RCC 7860 (cell line): ENCODE measurements at places on chromosomes 5 and 9.
A peak's percentile ranks its signal among the peaks of the same experiment; 100 is the strongest.

DNA sequence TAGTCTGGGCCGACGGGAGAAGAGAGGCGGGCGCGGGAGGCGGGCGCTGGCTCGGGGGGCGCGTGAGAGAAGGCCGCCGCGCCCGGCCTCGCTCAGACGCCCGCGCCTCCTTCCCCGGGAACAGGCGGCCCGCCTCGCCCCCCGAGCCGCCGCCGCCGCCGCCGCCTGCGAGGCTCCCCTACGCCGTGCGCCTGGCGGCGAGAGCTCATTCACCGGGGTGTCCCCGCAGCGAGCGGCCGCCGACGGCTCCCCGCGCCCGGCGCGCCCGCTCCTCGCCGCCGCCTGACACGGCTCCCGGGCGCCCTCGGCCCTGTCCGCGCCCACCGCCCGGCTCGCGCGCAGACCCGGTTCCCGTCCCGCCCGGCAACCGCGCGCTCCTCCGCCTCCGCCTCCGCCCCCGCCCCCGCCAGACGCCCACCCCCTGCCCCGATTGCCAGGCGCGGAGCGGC, at the start of gene GNAQ:
Gene GNAQ (minus strand): TSS at position 368 of the 449 bp plus-strand sequence. CDS start 576 bp downstream, outside the sequence.
- no peak for DNase-seq

DNA sequence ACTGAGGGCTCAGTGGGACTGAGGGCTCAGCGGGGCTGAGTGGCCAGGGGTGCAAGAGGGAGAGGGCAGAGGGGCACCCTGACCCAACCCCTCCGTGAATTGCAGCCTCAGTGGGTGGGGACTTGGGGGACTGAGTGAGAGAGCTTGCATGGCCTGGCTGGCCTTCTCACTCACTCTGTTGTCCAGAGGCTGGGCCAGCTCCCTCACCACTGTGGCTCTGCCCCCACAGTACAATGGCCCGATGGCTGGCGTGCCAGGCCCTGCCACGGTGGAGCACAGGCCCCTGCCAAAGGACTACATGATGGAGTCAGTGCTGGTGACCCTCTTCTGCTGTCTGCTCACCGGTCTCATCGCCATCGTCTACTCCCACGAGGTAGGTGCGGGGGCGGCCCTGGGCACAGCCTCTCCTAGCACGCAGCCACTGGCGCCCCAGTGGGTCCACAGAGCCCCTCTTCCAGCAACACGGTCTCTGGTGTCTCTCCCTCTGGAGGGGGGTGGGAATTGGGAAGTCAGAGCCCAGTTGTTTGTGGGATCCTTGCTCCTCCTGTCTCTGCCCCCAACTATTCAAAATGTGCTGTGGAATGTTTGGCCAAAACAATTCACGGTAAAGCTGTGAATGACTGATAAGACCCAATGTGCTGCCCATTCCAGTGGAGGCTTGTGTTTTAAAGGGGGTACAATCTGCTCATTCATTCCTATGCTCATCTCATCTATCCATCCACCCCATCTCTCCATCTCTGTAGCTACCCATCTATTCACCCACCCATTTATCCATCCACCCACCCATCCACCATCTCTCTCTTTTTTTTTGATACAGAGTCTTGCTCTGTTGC, 10.7 kb downstream of the PRRT1B start:
- DNase-seq, result no peak

DNA sequence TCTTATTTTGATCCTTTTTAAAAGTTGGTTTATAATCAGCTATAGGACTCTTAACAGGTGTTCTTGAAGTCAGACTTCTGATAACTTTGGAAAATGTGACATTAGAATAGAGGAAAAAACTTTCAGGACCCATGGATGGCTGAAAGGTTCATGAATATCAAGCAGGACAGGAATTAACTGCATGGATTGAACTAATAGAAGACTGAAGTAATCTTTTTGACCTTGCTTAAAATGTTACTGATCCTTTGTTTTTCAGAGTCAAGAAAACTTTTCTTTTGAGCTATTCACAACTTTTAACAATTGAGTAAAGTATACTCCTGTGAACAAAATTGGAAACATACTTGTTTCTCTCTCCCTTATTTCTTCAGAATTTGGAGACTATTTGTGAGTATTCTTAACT, 79.2 kb downstream of the PLK2 start:
- DNase-seq, result no peak

DNA sequence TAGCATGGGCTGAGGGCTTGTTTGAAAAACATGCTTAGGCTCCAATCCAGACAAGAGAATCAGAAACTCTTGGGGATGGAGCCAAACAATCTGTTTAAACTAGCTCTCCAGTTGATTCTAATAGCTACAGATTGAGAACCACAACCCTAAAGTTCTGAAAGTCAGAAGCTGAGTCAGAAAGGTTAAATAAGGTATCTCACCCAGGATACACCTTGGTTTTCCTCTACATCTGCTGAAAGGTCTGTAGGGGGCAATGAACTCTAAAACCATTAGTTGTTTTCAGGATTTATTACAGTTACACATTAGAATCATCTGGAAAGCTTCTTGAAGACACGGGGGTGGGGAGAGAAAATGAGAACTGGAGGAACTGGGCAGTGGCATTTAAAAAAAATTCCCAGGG, 5.7 kb downstream of the GFM2 start:
- DNase-seq, result peak; percentile 29

GRCh38 chr5:172093965-172094364, 87.5 kb upstream of the FBXW11 start:
- no peak for DNase-seq

DNA sequence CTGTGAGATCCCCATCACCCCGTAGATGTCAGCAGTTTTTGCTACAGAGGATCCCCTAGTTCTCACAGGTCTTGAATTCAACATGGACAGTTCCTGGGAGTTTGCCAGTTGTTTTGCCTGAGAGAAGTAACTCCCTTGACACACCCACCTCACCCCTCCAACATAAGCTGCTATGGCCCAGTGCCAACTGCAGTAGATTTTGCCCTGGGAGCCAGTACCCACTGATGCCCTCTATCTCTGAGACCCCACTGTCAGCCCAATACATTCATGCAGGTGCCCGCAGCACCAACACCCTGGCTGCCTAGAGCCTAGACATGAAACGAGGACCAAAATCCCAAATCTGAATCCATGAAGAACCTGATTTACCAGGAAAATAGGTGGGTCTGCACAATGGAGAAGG, 583.9 kb upstream of the CTNND2 start:
- no peak for DNase-seq

DNA sequence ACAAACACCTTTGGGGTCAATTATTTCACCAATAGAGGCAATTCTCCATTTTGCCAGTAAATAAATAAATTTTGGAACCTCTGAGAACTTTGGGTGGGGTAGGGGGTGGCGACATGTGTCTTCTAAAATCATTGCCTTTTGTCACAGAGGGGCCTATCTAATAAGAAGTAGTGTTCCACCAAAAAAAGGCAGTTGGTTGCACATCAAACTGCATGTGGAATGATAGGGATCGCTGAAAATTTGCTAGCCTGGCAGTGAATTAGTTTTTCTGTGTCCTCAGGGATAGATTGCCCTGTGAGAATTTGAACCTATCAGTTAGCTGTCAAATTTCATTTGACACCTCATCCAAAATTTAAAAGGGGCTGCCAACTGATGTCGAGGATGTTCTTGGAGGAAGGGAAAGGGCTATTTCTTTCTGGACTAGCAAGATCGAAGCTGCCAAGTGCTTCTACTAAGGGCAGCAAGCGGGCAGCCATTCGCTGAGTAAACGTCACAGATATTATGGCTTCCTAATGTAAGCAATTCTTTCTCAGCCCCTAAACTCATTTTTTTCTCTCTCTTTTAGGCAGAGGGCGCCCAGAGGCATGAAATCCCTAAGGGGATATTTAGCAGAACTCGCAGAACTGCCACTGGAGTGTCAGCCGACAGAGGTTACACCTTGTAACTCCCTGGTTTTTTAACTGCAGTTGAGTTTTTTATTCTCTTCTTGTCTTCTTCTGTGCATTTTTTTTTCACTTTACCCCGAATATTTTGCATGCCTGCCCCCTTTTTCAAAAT, 2208.1 kb upstream of the WWC1 start:
- DNase-seq, result no peak

DNA sequence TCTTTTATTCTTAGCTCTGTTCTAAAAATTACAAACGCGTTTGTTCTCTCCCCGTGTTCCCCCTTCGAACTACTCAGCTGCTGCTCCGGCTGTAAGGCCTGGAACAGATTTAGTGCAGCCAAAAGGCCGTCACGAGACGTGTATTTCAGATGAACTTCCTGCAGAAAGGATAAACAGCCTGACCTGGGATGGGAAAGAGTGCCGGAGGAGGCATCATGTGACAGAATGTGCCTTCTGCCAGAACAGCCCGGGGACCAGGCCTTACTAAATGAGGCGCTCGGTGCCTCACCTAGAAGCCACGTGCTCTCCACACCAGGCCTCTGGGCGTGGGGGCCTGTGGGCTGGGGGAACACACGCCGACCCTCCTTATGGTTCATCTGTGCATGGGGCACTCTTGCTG, 94.7 kb downstream of the PPARGC1B start:
- no peak for DNase-seq

DNA sequence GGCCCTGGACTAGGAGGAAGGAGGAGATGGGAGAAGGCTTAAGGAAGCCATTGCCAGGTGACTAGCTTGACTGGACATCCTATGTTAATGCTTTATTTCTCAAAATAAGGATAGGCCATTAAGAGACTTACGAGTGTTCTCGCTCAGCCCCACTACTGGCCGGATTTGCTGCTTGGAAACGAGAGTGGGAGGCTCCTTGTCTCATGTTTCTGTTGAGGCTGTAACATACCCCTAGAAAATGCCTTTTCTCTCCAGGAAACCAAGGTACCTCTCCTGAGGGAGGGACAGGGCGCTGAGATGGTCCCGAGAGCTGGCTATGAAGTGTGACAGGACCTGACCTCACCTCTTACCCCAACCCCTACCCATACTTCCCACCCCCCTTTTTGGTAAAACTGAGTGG, 60.0 kb downstream of the RALGPS1 start:
- no peak for DNase-seq

DNA sequence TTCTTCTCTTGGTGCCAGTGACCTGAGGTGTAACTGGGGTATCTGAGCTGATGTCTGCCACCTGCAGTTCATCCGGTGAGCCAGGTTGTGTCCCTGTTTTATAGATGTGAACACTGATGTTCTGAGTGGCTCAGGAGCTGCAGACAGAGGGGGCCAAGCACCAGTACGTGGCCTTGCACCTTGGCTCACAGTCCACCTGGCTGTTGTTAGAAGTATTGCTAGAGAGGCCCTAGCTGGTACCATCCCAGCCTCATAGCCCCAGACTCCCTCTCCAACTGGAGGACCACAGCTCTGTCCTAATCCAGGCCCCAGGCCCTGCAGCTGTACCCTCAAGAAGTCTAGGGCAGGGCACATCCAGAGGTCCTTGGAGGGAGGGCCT, 16.2 kb downstream of the PHF2 start:
- DNase-seq, result no peak

GRCh38 chr9:4506490-4506889, 16.2 kb downstream of the SLC1A1 start:
- no peak for DNase-seq

DNA sequence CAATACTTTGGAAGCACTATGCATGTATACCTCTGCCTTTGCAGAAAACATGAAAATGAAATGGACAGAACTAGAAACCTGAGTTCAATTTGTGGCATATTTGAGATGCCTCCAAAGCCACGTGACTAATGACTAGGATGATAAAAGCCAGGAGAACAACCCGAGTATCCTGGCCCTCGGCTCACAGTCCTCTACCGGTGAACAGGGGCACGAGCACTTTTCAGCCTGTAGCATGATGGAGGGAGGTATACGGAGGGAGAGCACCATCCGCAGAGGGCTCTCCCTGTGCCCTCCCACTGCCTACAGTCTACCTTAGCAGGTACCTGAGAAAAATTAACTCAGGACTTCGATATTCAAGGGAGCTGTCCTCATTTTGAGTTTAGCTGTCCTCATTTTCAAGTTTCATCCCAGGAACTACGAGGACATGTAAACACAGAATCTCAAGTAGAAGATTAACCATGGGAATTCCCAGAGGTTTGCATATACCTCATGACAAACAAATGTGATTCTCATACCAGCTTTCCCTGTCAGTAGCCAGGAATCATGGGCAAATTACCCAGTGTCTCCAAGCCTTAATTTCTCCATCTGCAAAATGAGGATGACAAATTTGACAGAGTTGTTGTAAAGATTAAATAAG, 249.3 kb downstream of the DNAH5 start:
- peak; percentile 66 for DNase-seq

DNA sequence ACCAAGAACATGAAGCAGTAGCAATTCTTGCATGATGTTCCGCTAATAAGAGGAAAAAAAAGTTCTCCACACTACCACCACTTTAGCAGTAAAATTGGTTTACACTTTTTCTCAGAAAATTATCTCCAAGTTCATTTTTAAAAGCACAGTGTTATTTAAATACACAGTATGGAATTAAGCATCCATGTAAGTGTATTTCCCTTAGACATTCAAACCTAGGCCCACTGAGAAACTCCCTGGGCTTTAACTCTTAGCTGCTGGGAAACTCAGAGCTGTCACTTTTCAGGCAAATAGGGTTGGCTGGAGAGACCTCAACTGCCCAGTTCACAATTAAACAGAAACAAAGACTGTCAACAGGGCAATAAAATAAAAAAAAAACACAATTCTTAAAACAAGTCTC, 2.7 kb downstream of the GNAQ start:
- DNase-seq, result no peak

GRCh38 chr9:122374885-122375420, 4.1 kb downstream of the PTGS1 start:
- DNase-seq, result no peak
